ENCODE measurements at places on chromosomes 3 and 15.

- DNase-seq, result no peak
These were observed 140.2 kb downstream of the GMNC start for GRCh38 chr3:190722181-190722905.

- DNase-seq, result no peak
These were observed 165.6 kb downstream of the GMNC start for GRCh38 chr3:190696777-190697501.

- DNase-seq, result no peak
These were observed 74.0 kb upstream of the CTNNB1 start for GRCh38 chr3:41125258-41125657.

DNA sequence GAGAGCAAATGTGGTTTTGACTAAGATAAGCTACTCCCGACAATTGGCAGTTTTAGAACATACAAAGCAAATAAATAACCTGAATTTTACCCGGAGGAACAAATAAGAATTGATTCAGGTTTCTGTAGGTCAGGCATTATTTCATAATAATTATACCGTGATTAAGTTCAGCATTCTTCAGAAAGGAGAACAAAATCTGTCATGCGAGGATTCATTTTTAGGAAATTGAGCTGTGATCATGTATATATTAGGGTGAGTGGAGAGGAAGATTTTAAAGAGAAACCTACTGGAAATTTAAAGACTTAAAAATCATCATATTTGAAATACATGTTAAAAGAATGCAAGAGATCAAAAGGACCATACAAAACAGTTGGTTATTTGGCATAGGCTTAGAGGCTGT, 20.5 kb downstream of the ZNF609 start:
- DNase-seq, result no peak

GRCh38 chr3:180679178-180680096, at the start of gene CCDC39:
TSS of gene CCDC39 (minus strand) at chr3:180679489. CDS start at chr3:180679380, 109 bp downstream.
- DNase-seq, result peak; percentile 34

DNA sequence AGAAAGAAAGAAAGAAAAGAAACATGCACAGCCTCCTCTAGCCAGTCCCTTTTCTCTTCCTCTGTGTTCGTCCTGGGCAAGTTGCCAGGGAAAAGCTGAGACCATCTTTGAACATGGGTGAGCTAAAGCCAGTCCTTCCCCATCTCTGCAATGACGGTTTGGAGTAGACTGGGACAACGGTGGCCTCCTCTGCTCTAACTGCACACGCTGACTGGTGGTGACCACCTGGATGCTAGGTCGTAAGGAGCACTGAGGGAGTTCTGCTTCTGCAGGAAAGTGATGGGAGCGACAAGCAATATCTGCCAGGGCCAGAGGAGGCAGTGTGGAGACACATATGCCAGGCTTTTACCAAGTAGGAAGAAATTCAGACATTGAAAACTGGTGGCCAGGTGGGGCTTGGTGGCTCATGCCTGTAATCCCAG, 111.7 kb downstream of the NUP210 start:
- DNase-seq, result peak; percentile 61

All from hepatic stellate cell (primary cell).